DMS79 (cell line): ENCODE measurements at places on chromosomes 5 and 9.

DNA sequence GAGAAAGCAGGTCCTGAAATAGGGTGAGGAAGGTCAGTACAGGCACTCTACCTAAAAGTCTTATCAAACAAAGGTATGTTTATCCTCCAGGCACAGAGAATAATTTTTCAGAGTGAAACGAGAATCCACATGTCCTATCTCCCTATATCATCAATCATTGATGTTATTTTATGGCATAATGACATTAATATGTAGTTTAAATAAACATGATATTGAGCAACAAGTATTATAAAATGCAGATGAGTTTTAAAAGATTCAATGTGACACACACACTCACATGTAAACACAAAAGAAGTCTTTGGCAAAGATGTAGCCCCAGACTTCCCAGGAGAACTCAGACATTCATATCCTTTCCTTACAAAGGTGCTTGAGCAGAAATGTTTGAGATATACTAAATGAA, 389.1 kb downstream of the ADGRV1 start:
- DNase-seq = no peak

DNA sequence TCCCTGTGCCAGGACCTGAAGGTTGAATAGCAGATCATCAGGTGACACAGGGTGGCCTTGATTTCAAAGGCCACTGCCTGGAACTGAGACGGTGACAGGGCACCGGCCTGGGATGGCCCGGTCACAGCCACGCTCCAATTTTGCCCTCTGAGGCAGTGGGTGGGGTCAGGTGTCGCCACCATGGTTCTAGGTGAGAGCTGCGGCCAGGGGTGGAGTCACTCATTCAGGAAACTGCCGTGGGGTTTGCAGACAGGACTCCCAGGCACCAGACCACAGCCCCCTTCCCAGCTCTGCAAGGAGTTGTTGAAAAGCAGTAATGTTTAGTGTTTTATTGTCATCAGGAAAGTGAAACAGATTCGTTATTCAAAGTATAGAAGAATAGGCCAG, 17.3 kb upstream of the RNU6ATAC start:
- no peak for DNase-seq

DNA sequence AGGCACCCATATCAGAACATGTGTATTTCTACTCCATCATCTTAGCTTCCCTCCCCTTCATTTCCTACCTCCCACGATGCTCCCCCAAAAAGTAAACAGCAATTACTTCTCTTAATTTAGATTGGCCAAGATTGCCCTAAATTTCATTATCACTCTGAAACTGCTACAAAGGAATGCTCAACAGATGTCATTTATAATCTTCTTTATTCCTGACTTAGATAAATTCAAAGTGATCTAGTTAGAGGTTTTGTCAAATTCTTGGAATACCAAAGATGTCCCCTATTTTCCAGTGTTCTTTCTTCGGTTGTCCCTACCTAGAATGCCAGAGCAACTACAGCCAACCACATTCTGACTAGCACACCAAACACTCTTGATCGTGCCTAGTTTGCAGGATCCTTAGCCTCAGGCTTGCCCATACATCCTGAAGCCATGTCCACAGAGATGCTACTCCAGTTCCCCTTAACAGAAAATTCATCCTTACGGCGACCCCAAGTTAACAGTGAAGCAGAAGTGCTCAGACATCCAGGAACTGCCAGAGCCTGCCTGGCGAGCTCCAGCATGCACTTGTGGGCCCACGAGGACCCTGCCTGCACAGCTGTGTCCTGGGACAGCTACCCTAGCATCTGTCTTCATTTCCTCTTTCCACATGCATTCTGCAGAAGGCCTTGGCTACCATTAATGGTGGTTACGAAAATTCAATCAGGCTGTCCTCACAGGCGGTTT, 31.6 kb downstream of the DAP start:
- no peak for DNase-seq

GRCh38 chr9:135524130-135524861, 3.1 kb downstream of the LCN1 start:
- no peak for DNase-seq

DNA sequence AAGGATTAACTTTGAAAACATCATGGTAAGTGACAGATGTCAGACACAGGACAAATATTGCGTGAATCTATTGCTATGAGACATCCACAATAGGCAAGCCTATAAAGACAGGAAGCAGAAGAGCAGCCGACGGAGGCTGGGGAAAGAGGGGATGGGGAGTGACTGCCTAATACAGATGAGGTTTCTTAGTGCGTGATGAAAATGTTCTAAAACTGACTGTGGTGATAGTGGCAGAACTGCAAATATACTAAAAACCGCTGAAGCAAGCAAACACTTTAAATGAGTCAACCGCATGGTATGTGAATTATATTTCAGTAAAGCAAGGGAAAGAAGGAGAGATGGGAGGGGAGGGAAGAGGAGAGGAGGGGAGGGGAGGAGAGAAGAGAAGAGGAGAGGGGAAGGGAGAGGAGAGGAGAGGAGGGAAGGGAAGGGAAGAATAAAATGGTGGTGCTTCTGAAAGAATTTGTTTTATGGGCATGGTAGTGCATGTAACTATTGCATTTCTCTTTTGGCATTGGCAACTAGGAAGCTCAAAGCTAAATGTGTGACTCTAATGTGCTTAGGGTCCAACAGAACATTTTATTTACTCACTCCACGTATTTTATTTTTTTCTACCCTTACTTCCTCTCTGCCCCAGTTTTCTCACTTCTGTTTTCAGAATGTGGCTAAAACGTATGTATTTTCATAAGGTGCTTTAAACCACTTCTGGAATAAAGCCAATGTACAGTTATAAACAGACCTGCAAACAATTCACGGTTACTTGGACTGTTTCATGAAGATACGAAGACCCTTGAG, 21.3 kb downstream of the AKNA start:
- DNase-seq = peak; percentile 19

DNA sequence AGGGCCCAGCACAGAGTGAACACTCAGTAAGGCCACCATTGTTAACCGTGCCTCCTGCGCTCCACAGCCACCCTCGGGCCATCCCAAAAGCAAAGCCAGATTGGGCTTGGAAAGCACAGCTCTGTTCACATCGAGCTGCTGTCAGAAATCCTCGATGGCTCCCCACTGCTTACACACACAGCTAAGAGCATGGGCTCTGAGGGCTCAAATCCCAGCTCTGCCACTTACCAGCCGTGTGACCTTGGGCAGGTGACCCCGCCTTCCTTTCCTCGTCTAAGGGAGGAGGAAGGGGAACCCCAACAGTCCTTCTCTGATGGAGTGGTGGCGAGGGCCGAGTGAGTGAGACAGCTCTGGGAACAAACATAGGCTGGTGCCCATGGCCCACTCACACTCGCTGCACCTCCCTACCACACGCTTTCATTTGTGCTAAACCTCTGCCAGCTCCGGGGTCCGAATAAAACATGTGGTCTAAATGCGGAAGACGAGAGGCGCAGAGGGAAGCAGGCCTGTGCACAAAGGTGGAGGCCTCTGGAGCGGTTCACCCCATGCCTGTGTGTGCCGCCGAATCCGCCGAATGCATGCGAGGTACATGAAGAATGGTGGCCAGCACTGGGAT, 139.3 kb downstream of the PAX5 start:
- DNase-seq = no peak

- DNase-seq = no peak
Observed at GRCh38 chr5:61362796-61363368, 30.8 kb downstream of the ZSWIM6 start.

GRCh38 chr9:124932333-124932732, 8.6 kb downstream of the GOLGA1 start:
- DNase-seq = no peak

DNA sequence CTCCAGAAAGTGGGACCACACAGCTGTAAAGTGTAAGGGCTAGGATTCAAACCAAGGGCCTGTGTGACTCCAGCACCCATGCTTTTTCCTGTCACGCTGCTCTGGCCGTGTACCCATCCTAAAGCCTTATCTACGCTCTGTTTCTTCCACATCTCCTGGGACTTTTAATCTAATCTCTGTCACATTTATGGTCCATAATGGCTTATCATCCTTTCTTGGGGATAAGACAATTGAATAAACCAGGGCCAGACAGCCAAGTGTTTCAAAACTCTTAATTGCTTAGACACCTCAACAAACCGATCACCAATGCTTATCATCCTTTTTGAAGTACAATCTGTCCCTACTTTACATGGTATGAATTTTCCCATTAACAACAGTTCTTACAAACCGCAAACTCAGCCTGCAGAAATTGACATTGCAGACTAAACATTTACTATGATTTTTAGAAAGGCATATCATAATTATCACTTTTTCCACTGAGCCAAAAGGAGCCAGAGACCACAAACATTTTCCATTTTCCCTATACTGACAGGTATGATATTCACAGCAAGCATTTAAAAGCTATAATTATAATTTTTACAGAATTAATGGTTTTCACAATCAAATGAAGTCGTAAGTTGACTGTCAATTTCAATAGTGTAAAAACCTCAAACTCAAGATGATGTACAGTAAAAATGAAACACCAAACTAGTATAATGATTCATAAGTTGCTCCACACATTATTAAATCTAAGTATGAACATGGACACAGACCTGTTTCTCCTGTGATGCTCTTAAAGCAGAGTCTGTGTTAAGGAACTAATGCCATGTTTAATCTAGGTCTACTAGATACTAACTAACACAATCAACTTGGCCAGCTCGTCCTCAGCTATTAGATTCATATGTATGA, 99.5 kb downstream of the FBXW11 start:
- no peak for DNase-seq

DNA sequence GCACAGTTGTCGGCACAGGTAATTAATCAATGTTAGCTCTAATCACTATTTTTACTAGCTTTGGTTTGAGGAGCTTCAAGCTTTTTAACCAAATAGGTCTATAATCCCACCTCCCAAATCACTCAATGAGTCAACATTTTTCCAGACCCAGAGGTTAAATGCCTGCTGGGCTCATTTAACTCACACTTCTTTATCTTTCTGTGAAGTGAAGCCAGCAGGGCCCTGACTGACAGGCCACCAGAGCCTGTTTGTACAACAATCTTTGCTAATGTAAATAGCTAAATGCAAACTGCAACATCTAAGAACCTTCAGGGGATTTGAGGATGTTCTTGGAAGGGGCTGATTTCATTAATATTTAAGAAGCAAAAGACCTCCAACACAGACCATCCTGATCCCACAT, 98.4 kb upstream of the NREP start:
- no peak for DNase-seq

DNA sequence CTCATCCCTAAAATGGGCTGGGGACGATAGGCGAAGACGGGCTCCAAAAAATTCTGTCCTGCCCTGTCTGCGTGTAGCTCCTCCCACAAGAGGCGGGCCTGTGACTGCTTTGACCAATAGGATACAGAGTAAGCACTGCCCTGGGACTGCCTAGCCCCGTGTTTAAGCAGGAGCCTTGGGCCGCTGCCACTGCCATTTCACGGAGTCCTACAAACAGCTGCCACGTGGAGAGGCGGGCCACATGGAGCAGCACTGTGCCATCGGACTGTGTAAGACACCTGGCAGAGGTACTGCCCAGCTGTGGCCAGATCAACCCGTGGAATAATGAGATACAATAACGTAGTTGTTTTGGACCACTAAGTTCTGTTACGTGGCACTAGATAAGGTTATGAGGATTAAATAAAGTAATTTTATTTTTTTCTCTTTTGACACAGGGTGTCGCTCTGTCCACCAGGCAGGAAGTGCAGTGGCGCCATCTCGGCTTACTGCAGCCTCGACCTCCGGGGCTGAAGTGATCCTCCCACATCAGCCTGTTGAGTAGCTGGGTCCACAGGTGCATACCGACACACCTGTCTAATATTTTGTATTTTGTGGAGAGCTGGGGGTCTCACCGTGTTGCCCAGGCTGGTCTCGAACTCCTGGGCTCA, 87.2 kb downstream of the LMNB1 start:
- no peak for DNase-seq

- no peak for DNase-seq
Observed at GRCh38 chr5:78065663-78066062, 228.8 kb downstream of the AP3B1 start.

- no peak for DNase-seq
Observed at GRCh38 chr9:104367507-104367906, 136.6 kb upstream of the OR13F1 start.

DNA sequence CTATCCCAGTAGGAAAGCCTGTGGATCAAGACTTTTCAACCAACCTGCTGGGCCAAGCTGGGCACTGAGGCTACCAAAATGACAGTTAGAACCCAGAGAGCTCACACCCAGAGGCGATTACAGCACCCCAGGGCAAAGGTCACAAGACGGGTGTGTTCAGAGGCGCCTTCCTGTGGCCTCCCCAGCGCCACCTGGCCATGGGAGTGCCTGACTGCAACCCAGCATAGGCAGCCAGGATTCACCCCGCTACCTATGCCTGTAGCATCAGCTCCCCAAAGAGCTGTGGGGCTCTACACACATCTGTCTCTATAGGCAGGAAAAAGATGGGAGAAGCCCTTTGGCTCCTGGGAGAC, 33.5 kb downstream of the PDGFRB start:
- DNase-seq = no peak

DNA sequence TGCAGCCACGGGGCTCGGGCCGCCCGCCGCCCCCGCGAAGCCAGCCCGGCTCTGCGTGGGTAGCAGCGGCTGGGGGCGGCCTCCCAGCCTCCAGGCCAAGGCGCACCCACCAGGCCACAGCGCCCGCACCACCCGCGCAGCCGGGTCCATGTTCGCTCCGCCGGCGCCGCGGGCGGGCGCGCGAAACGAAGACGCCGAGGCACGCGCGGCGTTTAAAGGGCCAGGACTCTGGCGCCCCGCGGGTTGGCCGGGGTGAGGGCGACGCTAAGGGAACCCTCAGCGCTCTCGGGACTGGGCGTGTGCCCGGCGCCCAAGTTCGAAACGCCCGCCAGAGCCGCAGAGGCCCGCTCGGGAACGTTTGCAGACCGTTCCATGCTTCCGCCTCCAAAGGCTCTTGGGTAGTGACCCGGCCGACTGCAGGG, at the start of gene PTGES2:
TSS of gene PTGES2 (minus strand) at position 162 of the 422 bp plus-strand sequence. CDS start at position 150, 12 bp downstream.
- DNase-seq = peak; percentile 41

GRCh38 chr5:174281855-174282254, 236.3 kb downstream of the NSG2 start:
- DNase-seq = no peak

- DNase-seq = no peak
Observed at GRCh38 chr9:34642679-34643078, 3.8 kb upstream of the GALT start.

DNA sequence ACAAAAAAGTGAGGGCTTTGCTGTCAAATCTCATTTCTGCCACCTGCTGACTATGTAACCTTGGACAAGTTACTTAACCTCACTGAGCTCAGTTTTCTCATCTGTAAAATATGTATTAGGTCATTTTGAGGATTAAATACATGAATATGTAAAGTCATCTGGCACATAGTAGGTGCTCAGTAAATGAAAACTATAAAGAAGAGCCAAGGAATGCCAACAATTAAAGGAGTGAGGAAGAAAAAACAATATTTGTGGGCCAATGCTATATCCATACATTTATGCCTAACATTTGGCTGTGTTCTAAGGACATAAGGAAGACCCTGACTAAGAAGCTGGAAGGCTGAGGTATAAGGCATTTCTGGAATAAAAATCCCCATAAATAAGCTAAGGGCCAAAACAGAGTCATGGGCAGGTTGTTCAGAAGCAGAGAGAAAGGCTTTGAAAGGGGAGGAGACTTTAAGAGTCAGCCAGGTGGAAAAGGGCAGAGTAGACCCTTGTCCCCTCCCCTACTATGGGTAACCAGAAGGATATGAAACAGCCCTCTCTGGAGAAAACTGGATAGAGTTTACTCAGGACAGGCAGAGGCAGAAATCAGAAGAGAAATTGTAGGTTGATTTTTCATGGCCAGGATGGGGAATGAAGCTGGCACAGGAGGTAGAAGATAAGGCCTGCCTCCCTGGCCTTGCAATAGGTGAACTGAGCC, 47.6 kb upstream of the SIL1 start:
- no peak for DNase-seq
